Activated CD4-positive, alpha-beta T cell treated with anti-CD3 and anti-CD28 coated beads, Interleukin-2, amount 50 U/mL, for 1 hour (primary cell): ENCODE measurements at places on chromosomes 3 and 15.
A peak's percentile ranks its signal among the peaks of the same experiment; 100 is the strongest.

GRCh38 chr3:127975153-127976029 is 60.4 kb downstream of the KBTBD12 start:
- no peak for DNase-seq

DNA sequence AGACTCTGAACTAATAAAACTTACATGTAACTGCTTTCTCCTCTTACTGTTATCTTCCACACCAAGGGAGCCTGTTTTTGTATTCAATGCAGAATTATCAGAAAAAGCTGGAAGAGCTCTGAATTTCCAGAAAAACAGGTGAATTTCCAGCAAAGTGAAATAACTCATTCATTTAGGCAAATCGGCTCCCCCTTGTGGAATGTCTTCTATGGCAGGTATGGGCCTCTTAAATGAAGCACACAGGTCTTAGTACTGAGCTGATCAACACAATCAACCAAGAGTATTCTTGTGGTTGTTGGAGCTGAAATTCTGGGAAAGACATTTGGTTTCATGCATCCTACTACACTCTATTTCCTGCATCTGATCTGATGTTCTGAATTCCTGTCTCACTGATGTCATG is 31.0 kb upstream of the PTPRG start:
- DNase-seq: no peak

DNA sequence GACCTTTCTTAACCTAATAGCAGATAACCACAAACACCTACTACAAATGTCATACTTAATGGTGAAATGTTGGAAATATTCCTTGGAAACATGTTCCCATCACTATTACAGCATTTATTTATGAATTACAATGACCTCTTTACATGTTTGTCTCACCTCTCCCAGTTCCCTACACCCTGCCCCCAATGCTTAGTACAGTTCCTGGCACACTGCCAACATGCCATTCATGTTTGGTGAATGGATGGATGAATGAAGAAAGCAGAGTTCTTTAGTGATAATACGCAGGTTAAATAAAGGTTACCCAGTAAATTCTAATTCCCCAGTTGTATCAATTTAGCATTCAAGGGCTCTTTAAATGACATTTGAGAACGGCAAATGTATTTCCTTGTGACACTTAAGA is 259.9 kb upstream of the ATP11B start:
- no peak for DNase-seq

DNA sequence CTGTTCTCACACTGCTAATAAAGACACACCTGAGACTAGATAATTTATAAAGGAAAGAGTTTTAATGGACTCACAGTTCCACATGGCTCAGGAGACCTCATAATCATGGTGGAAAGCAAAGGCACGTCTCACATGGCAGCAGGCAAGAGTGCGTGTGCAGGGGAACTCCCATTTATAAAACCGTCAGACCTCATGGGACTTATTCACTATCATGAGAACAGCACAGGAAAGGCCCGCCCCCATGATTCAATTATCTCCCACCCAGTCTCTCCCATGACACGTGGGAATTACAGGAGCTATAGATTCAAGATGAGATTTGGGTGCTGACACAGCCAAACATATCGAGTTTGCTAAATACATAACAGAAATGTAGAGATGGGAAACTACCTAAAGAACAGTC is 39.5 kb upstream of the DGKG start:
- DNase-seq: no peak

- DNase-seq: no peak
These were observed 126.7 kb upstream of the ATP2B2 start for GRCh38 chr3:10632125-10632524.

DNA sequence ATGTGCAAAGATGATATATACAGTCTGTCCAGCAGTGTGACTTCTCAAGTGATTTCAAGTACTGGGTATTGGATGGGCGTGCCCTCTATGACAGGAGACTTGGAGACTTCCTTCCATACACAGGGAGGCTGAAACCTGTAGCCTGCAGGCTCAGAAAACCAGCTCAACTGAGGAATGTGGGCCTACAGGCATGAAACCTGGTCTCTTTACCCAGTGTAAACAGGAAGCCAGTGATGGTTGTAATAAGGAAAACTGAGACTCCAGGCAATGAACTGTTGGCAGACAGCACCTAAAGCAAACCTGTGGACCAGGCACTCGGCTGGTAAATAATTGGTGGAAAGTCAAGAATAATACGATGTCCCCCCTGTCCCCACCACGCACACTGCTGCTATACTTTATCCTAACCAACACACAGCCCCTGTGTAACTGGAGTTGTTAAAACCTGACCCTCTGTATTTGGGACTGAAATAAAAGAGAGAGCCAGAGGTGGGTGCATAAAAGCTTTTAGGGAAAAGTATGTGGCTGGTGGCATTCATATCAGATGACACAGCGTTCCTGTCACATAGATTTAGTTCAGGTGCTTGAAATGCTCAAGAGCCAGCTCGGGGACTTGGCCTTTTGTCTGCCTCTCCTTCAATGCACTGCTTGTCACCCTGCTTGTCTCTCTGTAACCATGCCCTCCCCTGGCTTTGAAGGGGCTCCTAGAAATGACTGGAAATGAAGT is 144.7 kb downstream of the TPRG1 start:
- no peak for DNase-seq

- DNase-seq: no peak
These were observed 167.0 kb upstream of the ANKRD28 start for GRCh38 chr3:15964605-15965442.

- DNase-seq: no peak
These were observed 245.7 kb downstream of the ADAMTSL3 start for GRCh38 chr15:83899670-83900069.

DNA sequence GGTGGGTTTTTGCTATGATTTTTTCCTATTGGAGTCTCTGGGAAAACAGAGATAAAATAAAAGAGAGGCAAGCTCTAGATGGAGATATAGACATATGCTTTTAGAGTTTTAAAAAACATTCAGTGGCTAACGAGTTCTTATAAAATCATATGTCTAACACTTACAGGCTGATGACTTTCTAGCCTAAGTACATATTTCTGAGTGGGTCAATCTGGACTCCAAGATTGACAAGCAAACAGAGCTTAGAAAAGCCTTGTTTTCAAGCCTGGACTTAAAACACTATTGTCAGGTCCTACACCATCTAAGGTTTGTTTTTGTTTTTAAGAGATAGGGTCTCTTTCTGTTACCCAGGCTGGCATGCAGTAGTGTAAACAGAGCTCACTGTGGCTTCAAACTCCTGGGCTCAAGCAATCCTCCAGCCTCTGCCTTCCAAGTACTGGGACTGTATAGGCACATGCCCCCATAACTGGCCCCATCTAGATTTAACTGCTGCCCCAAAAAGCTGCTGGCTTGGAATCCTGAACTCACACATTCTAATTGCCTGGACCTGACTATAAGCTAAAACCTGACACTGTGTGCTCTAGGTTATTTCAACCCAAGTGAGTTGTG is 86.3 kb downstream of the FBXL22 start:
- no peak for DNase-seq

DNA sequence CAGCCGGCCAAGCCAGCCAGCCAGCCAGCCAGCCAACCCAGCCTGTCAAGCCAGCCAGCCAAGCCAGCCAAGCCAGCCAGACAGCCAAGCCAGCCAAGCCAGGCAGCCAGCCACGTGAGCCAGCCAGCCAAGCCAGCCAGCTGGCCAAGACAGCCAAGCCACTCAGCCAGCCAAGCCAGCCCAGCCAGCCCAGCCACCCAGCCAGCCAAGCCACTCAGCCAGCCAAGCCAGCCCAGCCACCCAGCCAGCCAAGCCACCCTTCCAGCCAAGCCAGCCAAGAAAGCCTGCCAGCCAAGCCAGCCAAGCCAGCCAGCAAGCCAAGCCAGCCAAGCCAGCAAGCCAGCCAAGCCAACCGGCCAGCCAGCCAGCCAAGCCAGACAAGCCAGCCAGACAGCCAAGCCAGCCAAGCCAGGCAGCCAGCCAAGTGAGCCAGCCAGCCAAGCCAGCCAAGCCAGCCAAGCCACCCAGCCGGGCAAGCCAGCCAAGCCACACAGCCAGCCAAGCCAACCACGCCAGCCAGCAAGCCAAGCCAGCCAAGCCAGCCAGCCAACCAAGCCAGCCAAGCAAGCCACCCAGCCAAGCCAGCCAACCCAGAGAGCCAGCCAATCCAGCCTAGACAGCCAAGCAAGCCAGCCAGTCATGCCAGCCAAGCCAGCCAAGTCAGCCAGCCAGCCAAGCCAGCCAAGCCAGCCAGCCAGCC is 199.5 kb downstream of the GOLGA6L6 start:
- peak; percentile 51 for DNase-seq

DNA sequence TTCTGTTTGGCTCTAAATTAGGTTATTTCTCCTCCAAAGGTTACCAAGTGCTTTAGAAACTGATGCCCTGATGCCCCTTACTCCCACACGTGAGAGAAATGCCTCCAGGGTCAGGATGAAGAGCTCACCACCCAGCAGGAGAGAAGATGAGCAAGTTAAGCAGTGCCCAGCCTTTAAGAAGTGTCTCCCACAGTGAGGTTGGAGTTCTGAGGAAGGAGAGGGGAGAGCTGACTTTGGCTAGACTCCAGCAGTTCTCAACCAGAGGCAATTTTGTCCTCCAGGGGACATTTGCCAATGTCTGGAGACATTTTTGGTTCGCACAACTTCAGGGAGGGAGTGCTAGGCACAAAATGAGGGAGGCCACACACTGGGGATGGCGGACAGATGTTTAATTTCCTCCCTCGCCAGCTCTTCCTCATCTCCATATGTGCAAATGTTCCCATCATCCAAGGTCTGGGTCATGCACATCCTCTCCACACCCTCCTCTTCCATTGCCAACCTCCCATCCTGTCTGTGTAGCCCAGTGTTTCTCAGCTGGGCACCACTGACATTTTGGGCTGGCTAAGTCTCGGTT is 50.6 kb upstream of the SLC7A14 start:
- DNase-seq: no peak

GRCh38 chr3:1092771-1093170 is at the start of gene CNTN6:
Gene CNTN6 (plus strand): TSS chr3:1093024. CDS start chr3:1148009, 54,985 bp downstream.
- no peak for DNase-seq

- DNase-seq: no peak
These were observed 33.1 kb upstream of the POLG start for GRCh38 chr15:89367485-89368451.

- DNase-seq: no peak
These were observed 101.9 kb upstream of the ROBO1 start for GRCh38 chr3:79869461-79870312.

DNA sequence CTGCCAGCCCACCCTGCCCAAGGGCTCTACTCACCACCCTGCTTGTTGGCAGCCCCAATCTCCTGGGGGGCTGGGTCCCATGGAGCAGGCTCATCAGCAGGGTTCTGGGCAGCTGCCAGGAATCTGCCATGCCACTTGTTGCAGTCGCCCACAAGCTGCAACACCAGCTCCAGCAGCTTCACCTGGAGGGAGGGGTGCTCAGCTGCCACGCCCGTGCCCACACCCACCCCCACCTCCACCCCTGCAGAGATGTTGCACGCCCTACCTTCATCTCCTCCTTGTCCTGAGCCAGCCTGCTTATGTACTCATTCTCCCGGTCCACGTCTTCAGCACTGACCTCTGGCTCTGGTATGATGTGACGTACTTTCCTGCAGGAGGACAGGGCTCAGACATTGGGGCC is 77.9 kb upstream of the C2CD4B start:
- no peak for DNase-seq

GRCh38 chr3:190629088-190629487 is 115.2 kb downstream of the IL1RAP start:
- DNase-seq: no peak

DNA sequence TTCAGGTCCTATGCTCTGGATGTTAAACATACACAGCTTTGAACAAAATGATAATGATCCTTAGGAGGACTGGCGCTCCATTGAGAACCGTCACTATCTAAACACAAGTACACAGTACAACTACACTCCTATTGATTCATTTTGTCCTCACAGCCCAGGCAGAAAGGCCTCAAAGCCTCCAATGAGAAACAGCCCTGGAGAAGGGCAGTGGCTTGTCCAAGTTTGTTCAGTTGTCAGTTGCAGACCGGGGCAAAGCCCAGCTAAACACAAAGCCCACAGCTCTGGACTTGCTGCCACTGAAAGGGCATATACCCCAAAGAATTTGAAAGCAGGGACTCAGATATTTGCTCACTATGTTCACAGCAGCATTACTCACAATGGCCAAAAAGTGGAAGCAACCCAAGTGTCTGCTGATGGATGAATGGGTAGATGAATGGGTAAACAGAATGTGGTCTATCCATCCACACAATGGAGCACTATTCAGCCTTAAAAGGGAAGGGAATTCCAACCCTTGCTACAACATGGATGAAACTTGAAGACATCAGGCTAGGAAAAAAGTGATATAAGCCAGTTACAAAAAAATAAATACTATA is 34.7 kb downstream of the NUP210 start:
- no peak for DNase-seq

GRCh38 chr3:74033806-74034205 is 409.1 kb upstream of the PDZRN3 start:
- DNase-seq: no peak

DNA sequence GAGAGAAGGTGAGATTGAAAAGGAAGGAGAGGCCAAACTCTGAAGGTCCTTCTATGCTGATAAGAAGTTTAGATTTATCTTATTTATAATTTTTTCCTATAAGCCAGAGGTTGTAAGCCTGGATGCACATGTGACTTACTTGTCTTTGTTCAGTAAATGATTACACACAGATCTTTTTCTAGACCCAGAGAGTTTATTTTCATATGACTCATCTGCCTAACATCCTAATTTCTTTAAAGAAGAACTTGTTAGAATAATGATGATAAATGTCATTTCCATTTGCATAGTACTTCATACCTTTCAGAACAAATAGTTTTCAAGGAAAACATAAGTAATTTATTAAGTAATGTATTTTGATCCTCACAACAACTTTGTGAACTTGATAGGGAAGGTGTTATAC is 434.8 kb upstream of the DPH6 start:
- DNase-seq: no peak

GRCh38 chr3:73624017-73624820 is 522 bp downstream of the PDZRN3 start:
- no peak for DNase-seq

DNA sequence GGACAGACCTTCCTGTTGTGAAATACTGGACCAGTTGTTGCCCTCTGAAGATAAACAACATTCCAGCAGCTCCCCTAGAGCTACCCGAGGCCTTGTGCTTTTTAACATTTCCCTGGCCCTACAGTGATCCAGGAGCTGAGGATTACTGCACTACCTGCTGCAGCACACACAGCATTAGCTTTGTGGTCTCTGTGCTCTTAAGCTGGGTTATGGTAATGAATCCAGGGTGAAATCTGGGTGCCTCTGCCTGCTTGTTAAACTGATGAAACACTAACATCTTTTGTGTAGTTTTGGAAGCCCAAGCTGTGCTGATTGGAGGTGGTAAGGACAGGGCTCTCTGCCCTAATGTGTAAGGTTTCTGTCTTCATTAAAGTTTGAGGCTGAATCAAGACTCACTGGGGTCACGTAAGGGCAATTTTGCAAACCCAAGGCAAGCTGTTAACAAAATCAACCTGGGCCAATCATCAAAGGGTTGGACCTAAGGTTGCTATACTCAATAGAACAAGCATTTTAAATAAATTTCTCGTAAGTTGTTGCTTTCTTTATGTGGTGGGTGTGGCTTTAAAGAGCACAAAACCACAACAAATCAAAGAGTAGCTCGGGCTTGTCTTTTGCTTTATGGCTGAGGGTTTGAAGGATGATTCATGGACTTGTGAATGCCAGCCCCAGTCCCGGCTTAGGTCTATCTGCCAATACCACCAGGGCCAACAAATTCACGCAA is 183.9 kb downstream of the TPRG1 start:
- DNase-seq: peak; percentile 24

- no peak for DNase-seq
These were observed 94.1 kb upstream of the FGF7 start for GRCh38 chr15:49328941-49329340.
